ENCODE measurements at places on chromosomes 5 and 9. TPM values are rescaled to one million over a fixed set of nuclear protein-coding genes. Genes with fewer than 3 reads are reported as not detected.
A peak's percentile ranks its signal among the peaks of the same experiment; 100 is the strongest.

FBXW5 gene
- total RNA-seq, result 86.6 TPM

SLC45A2 gene
- total RNA-seq, result not detected

PCDHGA8 gene
- 0.07 TPM for total RNA-seq

PFDN1 gene
- total RNA-seq, result 70.9 TPM

ATP10B gene
- total RNA-seq, result not detected

FKTN gene
- total RNA-seq, result 18.3 TPM

MARCOL gene
- total RNA-seq, result not detected

RPS23 gene
- total RNA-seq, result 2,431 TPM

POU5F2 gene
- total RNA-seq, result 0.07 TPM

OLFM1 gene
- total RNA-seq, result 0.07 TPM

SHOC1 gene
- total RNA-seq, result 0.03 TPM

MEIKIN gene
- not detected for total RNA-seq

PCDHB4 gene
- total RNA-seq, result not detected

- DNase-seq, result no peak
Observed at GRCh38 chr5:134845335-134845851, 375 bp upstream of the C5orf24 start.

DNA sequence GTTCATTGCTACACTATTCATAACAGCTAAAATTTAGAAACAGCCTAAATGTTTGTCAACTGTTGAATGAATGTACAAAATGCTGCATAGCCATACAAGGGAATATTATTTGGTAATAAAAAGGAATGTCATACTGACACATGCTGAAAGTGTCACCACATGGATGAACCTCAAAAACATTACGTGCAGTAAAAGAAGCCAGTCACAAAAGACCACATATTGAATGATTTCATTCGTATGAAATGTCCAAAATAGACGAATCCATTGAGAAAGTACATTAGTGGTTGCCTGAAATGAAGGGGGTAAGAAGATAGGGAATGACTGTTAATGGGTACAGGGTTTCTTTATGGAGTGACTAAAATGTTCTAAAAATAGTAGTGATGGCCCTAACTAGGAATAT, 11.6 kb upstream of the ECM2 start:
- DNase-seq, result no peak

- DNase-seq, result no peak
Observed at GRCh38 chr9:35691334-35691650, 1.6 kb upstream of the TPM2 start.

GRCh38 chr5:60024104-60024503, 130.6 kb upstream of the PDE4D start:
- no peak for DNase-seq

DNA sequence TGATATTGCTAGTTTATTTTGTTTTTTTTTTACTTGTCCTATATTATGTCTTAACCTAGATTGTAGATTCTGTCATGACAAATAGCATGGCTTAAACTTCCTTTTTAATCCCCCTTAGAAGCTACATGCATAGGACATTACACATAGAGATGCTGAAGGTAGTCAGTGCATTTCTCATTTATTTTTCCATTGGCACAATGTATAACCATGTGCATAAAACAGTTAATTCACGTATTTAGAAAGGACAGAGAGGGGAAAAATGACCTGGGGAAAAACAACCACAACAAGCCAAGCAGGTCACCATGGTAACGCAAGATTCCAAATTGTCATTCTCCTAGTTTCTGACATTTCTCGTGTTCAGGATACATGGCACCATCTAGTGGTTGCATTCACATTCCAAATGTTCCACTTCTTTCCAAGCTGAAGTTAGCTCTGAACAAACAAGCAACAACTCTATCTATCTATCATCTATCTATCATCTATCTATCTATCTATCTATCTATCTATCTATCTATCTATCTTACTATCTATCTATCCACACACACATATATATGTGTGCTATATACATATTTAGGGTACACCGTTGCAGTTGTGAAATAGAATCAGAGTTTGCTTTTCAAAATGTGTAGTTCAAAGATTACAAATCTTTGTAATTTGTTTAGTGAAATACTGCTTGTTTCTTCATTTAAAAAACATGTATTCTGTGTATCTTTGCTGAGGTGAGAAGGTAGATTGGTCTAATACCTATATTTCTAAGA, 487.2 kb upstream of the ST8SIA4 start:
- DNase-seq, result peak; percentile 40

DNA sequence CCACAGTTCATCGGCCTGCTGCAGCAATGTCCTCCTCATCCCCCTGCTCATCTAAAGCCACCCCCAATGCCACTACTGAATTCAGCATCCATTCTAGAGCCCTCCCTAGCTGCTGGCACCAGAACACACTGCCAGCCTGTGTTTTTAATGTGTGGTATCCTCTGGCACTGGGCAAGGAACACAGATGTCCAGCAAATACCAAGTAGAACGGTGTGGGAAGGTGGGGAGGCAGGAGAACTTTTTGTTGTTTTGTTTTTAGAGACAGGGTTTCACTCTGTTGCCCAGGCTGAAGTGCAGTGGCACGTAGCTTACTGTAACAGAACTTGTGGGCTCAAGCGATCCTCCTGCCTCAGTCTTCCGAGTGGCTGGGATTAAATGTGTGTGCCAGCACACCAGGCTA, 4.7 kb downstream of the HDHD3 start:
- DNase-seq, result no peak

DNA sequence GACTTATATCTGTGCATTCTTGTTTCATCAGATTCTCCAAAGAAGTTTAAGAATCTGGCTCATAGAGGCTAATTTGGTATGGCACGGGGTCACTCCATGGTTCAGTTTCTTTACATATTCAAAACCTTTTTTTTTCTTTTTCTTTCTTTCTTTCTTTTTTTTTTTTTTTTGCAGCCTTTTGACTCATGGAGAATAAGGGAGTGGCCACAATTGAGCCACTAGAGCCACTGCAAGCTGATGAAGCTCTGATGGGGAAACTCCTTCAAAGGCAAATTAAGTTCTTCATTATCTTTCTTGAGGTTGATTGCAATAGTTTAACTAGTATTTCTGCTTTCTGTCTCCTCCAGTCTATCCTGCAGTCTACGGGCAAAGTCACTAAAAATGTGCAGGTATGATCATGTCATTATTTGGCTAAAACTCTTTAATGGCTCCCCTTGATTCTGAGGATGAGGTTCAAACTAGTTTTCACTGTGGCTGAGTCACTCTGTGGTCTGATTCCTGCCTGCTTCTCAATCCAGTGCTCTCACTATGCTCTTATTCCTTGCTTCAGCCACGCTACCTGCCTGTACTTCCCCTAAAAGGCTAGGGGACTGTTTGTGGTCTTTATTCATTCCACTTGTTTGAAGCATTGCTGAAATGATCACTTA, 93.5 kb upstream of the RIOK2 start:
- DNase-seq, result peak; percentile 63

DNA sequence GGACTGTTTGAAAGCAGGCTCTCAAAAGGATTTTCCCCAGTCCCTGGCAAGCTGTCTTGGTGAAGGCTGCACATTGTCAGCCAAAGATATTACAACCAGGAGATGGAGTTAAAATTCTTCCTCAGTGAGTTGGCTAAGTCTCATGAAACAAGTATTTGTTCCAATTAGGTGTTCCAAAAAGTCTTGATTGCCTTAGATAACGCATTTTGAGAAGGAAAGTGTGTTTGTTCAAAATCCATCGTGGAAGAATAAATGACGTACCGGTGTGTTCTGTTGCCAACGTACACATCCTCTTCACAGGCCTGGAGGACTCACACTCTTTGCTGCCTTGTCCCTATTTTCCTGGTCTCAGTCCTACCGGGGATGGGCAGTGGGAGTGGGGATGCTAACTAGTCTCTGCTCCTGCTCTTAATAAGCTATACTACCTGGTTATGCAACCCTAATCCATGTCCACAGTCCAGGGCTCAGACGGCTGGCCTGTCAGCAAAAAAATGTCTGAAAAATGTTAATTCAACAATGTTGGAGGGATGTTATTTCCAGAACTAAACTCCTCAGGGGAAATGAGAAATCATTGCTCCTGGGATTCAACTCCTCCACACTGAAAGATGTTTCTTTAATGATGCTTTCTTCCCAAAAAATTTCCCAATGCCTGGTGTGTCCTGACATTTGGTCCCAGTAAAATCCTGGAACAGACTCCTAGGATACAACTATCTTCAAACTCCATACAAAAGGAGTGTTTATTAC, 175.3 kb upstream of the KLF9 start:
- peak; percentile 30 for DNase-seq

- DNase-seq, result no peak
Observed at GRCh38 chr5:126096442-126097006, 326.7 kb upstream of the GRAMD2B start.

DNA sequence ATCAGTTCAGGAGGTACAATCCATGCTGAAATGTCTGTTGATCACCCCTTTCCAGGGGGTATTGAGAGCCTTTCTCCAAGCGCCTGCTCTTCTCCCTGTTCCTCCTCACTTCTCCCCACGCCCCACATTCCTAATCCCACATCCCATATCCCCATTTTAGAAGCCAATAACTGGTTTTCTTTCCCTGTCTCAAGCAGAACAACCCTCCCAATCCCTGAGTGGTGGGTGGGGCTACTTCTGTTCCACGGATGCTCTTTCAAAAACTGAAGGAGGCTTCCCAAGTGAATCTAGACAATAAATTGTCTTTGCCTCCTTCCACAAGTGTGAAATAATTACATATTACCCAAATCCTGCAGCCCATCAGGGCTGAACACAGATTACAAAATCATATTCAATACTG, 77.0 kb upstream of the SEMA6A start:
- DNase-seq, result no peak

DNA sequence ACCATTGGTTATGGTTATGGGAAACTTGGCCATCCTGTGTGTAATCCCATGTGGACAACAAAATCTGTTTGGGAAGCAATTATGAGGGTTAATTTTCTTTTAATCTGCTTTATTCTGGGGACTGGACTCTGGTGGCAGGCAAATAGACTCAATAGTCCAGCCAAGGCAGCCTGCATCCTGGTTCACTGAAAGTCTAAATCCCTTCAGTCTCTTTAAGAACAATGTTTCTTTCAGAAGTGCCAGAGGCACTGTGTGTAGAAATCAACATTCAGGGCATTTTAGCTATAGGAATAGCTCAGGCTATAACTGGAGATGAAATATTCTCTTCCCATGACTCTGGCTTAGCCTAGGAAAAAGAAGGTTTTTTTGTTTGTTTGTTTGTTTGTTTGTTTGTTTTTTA, 118.0 kb downstream of the SPATA31D1 start:
- DNase-seq, result no peak

- DNase-seq, result peak; percentile 20
Observed at GRCh38 chr5:71986101-71986500, 121.2 kb upstream of the MAP1B start.

GRCh38 chr9:126631254-126631653, 17.5 kb downstream of the LMX1B start:
- DNase-seq, result no peak

GRCh38 chr5:147586832-147587231, 77.0 kb upstream of the DPYSL3 start:
- no peak for DNase-seq

GRCh38 chr9:115212832-115213231, 94.9 kb upstream of the TNC start:
- no peak for DNase-seq

GRCh38 chr5:89282554-89283510, 399.8 kb upstream of the MEF2C start:
- peak; percentile 78 for DNase-seq

DNA sequence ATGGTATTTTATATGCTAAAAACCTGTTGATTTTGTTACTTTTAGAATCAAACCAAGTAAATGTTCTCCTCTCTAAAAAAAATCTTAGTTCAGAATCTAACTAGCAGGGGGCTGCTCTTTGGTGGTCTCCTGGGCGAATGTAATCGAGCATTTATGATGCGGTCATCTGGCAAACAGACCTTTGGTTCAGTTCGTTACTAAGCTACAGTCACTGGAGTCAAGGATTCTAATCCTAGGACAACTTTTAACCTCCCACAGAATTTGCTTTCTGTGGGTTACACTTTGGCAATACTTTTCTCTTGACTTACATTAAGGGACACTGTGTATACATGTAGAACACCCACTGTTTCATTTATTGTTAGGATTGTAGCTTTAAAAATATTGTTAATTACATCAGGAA, 26.3 kb upstream of the FREM1 start:
- no peak for DNase-seq

DNA sequence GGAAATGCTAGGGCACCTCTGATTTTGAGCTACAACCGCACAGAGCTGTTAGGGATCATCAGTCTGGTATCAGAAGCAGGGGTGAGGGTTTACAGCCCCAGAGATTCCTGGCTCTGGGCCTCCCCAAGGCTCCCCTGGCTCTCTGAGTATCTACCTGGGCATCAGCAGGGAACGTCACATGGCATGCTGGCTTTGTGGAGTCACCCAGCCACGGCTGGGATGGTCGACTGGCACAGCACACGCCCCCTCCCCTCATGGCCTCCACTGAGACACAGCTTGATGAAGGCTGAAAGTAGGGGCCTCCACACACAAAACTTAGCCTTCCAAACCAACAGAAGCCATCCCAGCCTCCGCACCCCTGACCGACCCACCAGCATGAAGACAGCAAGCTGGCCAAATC, 16.7 kb downstream of the ATPSCKMT start:
- DNase-seq, result no peak

Data from foreskin keratinocyte (primary cell).